Stimulated activated CD8-positive, alpha-beta memory T cell treated with anti-CD3 and anti-CD28 coated beads, Interleukin-12 subunit alpha, Interleukin-12 subunit beta, amount 100 ng/mL, for 1 hour (primary cell): ENCODE measurements at places on chromosomes 6 and 20.

DNA sequence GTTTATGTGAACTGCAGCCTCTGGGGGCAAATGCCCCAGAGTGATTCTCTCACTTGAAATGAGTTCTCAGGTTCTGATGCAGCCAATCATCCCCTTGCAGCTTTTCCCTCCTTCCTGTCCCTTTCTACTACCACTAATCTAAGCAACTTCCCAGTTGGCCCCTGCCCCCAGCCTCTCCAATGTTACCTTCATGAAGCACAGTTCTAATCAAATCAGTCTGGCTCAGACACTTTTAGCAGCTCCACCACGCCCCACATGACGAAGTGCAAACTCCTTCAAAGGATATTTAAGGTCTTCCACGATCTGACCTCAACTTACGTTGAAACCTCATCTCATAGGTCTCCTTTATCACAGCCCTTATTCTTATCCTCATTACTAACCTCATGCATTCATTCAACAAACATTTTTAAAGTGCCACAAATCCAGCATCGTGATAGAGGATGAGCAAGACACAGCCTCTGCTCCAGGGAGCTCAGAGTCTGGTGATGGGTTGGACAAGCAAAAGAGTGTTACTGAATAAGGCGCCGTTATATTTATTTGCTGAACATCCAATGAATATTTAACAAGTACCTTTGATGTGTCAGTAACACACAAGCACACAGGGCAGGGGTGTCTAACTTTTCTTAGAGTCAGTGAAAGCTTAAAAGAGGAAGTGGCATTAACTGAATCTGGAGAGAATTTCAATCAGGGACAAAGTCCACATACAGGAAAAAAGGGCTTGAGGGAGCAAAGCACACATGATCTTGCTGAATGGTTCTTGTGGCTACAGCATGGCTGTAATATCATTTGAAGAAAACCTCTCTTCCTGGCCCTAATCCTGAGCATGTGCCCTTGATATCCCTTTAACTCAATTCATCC is 20.4 kb upstream of the DTNBP1 start:
- no peak for DNase-seq

GRCh38 chr6:137873273-137873762 is 6.3 kb downstream of the TNFAIP3 start:
- DNase-seq = no peak

GRCh38 chr6:35064757-35065440 is 76.2 kb downstream of the TCP11 start:
- no peak for DNase-seq

DNA sequence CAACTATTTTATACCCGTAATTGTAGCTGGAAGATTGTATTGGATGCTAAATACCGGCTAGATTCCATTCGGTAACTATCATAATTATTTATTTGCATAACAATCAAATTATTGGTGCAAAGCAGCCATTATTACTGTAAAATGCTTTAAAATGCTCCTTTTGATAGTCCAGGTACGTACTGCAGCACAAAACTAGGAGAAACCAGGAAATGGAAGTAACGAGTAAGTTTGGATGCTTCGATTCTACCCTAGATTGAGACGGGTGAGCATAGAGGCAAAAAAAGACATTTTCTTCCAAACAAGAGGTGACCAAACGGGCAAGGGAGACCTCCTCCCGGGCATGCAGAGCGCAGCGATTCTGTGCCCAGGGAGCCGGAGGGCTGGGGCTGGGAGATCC is 469 bp upstream of the XRN2 start:
- DNase-seq = no peak

DNA sequence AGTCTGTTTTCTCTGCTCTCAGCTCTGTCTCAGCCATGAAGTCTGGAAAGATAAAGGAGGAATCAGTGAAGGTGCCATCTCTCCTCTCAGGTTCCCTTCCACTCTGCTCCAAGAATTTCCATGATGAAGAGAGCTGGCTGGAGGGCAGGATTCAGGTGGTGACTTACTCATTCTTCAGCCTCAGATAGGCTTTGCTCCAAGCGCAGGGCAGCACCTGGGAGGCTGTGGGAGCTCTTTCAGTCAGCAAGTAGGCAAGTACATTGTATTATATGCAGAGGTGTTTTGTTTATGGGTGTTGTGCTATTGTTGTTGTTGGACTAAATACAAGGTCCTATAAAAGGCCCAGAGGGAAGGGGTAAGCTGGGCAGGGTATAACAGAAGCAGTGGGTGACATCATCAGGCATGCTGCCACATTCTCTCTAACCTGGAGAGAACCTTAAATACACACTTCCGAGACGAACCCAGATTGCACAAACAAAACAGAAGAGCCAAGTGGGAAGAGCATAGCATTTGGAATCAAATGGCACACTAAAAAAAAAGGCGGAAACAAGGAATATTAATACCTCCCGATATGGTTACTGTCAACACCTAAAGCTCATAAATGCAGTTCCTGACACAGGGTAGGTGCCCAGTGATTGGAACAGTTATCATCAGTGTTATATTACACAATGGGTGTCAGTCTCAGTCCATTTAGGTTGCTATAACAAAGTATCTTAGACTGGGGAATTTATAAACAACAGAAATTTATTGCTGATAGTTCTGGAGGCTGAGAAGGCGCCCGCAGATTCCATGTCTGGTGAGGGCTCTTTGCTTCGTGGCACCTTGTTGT is 14.5 kb upstream of the PSMG4 start:
- DNase-seq = no peak
